Astrocyte of the hippocampus (primary cell): ENCODE measurements at places on chromosomes 12 and 14.
A peak's percentile ranks its signal among the peaks of the same experiment; 100 is the strongest.

- DNase-seq, result no peak
Measured at GRCh38 chr12:22340143-22340542, 5.6 kb upstream of the ST8SIA1 start.

DNA sequence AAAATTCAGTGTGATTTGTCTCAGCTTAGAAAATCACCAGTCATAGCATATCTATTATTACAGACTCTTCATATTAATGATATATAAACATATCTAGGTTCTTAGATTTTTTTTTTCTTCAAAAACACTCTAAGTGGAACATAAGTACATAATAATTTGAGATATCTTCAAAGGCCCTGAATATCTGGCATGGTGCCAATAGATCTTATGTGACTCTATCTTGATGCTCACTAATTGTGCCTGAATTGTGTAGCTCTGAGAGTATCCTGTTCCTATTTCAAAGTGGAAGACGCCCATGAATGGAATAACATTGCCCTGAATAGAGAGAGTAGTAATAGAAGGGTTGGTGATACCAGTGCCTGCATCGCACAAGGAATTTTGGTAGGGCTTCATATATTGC lies 1312.7 kb upstream of the USP15 start:
- no peak for DNase-seq

DNA sequence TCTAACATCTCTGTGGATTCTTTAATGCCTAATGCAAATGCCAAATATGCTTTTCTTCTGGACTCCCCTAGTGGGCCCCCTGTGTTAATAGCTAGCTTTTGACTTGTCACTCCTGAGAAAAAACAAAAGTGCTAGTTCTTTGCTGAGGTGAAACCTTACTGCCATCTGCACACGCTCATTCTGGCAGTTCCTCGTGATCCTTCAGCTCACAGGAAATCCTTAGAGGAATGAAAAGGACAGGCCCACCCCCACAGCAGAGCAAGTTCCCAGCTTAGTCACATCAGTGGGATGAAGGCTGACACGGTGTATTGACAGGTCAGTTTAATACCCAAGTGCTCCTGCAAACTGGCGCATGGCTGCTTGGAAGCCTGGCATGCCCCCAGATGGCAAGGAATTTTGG lies 165.1 kb upstream of the ATP2B1 start:
- DNase-seq, result peak; percentile 26

DNA sequence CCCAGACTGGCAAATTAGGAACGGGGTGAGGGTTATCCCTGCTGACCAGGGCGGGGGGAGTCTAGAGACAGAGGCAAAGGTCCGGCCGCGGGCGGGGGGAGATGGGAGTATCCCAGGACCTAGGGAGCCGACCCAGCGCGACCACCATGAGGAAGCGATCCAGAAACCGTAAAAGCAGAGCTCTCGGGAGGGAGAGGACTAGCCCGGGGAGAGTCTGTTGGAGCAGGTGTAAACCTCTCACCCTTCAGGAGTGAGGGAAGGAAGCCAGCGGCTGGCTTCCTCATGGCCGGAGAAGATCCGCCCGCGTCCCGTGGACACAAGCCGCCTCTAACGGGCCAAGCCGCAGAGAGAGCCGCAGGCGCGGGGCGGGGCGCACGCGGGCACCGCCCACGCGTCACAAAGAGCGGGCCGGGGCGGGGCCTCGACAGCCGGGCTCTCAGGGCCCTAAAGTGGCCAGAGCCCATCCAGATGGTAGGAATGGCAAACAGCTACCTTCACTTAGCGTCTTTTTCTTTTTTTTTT lies at the start of gene ACRBP:
Gene ACRBP (minus strand): TSS at position 350 of the 522 bp plus-strand sequence. CDS start 66 bp downstream, at position 284.
- DNase-seq, result peak; percentile 66

- no peak for DNase-seq
Measured at GRCh38 chr14:78023112-78023511, 147.1 kb upstream of the NRXN3 start.

- DNase-seq, result no peak
Measured at GRCh38 chr12:62158461-62159360, 101.5 kb upstream of the USP15 start.

DNA sequence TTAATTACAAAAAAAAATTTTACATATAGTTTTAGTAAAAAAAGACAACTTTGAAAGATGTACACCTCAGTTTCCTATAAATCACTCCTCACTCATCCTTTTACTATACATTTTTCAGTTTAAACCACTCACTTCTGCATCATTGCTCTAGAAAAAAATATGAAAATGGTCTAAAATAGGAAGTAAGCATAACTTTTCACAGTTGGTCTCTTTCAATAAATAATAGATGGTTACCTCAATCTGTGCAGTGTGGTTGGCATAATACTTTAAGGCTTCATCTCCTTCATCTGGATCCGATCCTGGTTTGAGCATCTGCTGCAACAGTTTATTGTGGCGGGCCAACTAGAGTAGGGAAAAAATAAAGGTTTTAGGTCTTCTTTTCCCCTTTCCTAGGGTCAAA lies 247.9 kb downstream of the SSPN start:
- no peak for DNase-seq

DNA sequence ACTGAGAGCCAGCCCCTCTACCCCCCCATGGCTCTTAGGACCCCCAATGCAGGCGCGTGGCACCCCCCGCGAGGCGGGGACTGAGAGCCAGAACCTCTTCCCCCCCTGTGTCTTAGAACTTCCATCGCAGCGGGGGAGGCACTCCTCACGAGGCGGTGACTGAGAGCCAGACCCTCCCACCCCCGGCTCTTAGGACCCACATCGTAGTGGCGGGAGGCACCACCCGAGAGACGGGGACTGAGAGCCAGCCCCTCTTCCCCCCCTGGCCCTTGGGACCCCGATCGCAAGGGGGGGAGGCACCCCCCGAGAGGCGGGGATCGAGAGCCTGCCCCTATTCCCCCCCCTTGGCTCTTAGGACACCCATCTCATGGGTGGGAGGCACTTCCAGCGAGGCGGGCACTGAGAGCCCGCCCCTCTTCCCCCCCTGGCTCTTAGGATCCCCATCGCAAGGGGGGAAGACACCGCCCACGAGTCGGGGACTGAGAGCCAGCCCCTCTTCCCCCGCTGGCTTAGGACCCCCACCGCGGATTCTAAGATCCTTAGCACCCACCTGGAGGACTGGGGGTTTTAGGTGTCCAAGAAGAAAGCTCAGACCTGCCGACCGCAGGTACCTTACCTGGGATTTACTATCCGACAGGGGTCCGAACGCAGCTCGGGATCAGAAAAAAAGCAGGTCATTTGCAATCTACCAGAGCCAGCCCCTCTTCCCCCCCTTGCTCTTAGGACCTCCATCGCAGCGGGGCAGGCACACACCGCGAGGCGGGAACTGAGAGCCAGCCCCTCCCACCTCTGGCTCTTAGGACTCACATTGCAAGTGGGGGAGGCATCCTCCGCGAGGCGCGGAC lies 44.9 kb downstream of the DDX11 start:
- peak; percentile 35 for DNase-seq

DNA sequence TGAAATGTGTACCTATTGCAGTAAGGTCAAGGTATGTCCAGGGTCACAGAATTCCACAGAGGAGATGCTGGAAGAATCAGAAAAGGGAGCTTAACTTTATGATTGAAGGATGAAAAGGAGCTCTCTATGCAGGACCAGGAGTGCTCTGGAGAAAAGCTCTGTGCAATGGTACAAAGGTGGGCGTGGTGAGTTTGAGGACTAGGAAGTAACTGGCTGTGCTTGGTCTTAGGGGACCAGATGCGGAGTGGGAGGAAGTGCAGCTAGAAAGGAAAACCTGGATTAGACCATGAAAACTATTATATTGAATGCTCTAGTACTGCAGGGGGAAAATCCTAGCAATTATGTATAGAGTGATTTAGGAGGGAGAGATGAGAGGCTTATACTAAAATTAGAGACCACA lies 56.8 kb downstream of the BTG1 start:
- DNase-seq, result no peak

- DNase-seq, result no peak
Measured at GRCh38 chr14:64737391-64738280, 33.4 kb downstream of the PLEKHG3 start.

DNA sequence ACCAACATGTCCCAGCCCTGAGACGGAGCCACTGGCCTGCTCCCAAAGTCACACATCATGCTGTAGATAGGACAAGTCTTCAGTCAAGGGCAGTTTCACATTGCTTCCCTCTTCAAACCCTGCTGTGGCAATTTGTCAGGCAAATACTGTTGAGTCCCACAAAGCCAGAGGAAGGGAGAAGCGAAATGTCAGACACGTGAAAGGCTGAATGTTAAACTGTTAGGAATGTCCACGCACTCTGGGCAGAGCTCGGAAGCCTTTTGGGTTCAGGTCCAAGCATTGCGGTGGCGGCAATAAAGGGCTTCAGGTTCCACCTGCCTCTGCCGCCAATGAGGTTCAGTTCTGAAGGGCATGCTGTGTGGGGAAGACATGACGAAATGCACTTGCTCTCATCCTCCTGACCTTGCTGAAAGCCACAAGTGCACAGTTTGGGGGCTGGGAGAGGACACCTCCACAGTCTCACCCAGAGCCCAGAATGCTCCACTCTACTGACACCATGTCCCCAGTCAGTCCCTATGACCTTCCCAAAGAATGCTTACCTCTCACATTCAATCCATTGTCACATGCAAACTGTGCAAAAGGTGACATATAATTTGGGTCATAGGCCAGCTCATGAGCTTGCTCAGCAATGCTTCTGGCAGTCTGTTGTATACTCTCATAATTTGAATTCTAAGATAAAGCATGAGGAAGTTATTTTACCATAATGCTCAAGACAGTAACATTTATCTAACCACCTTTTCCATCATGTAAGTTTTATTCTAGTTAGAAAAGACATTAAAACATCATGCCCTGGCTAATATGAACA lies 35.7 kb downstream of the RAD9B start:
- DNase-seq, result peak; percentile 60

GRCh38 chr12:110379631-110380030 lies 23.9 kb downstream of the ANAPC7 start:
- DNase-seq, result no peak

GRCh38 chr12:3054374-3054773 lies 22.8 kb upstream of the TSPAN9 start:
- DNase-seq, result no peak

DNA sequence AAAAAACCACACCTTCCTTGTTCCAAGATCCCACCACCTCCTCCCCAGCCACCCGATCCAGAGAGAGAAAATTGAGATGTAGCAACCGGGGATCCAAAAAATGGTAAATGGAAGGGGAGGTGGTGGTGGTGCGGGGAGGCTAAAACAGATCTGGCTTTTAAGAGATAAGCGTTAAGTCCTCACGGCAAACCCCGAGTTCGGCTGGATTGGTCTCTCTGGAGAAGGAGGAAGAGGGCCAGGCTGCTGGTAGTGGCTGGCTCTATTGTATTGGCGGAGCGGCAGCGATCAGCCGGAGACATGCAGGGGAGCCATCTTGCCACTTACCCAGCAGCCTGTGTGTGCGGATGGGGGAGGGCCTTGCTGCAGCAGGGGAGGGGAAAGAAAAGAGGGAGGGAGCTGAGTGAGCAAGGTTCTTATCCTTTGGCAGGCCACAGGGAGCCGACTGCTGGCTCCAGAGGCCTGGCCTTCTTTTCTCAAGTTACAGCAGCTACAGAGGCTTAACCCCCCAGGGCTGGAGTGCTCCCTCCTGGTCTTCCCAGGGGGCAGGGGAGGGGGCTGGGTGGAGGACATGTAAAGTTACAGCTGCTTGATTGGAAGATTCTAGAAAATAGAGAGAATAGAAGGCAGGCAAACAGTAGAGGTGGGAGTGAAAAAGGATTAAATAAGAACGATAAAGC lies 14.1 kb upstream of the CDH24 start:
- peak; percentile 95 for DNase-seq

DNA sequence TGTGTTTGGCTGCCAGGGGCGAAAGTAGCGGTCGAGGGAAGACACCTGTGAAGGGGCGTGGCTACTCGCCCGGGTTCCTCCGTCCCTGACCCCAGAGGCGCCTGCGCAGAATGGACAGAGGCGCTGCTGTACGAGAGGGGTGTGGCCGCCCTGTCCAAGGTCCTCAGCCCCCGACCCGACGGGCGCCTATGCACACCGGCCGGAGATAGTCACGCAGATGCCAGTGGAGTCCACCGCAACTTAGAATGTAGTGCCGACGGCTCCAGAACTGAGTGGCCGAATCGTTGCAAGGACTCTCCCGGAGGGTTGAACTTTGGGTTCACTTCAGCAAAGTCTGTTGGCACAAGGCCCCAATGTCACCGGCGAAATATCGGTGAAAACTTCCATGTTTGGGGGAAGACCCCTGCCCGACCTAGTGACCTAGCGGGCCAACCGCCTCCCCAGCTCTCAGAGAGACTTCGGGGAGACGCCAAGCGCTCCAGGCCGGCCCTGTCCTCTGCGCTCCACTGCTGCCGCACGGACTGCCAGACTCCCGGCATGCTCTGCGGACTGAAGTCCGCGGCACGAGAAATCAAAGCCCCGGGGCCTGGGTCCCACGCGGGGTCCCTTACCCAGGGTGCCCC lies 541 bp upstream of the RNU6-7 start:
- peak; percentile 83 for DNase-seq

DNA sequence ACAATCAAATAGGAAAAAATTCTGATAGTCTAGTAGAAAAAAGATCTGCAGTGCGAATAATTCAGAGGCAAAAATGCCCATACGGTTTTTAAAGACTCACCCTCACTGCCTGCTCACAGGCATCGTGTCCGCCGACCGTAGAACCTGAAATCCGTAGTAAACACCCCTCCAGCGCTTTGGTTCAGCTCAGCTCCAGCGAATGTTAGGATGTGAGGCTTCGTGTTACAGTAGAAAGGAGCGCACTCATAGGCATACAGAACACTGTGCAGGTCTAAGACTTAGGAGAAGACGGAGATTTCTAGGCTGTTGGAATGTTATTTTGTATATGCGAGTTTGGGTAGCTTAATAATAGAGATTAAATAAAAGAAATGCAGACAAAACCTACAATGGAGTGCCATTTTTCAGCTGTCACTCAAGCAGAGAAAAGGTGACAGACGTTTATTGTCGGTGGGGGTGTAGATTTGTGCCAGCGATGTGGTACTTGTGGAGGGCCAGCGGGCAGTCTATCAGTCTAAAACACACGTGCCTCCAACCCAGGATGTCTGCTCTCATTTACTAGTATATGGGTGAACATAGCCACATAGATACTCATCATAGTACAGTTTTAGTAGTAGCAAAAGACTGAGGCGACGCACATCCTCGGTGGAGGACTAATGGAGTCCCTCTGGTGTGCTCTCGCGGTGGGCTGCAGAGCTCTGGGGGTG lies 25.7 kb downstream of the SFSWAP start:
- DNase-seq, result peak; percentile 8

GRCh38 chr14:66070542-66071319 lies 415.4 kb upstream of the CCDC196 start:
- DNase-seq, result peak; percentile 44

DNA sequence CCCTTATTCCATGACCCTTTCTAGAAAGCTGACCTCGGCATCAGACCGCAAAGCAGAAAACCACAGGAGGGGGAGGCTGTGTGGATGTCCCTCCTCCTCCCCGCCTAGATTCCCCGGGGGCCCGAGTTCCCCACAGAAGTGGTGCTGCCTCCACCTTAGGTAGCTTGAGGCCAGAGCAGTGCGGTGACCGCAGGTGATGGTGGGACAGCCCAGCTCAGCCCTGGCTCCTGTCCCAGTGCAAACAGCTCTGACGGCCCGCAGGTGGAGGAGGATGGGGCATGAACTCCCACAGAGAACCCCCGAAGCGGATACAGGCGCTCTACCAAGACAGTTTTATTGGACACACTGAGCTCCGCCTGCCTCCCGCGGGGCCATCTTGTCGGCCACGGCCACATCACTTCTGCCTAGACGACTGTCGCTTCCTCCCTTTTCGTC lies 19.5 kb downstream of the ARL6IP4 start:
- no peak for DNase-seq
